Activated CD8-positive, alpha-beta T cell treated with anti-CD3 and anti-CD28 coated beads, Interleukin-2, amount 10 ng/mL, durations not matched to agents 7 days and 5 days (primary cell): ENCODE measurements at places on chromosomes 2 and 18.

DNA sequence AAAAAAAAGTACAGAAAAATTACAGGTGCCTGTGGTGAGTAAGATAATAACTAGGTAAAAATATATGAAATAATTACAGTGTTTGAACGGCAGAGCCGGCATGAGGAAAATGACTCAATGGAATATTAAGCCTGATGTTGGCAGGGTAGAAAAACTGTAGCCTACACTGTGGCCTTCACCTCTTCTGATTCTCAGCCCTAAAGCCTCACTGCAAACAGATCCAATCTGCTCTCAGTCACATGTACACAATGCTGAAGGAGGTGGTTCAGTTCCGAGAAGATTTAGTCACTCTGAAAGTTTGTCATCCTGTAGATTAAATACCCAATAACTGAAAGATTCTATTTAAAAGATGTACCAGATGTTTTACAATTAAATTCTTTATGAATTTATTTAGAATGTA is 66.9 kb upstream of the MAP3K20 start:
- no peak for DNase-seq

DNA sequence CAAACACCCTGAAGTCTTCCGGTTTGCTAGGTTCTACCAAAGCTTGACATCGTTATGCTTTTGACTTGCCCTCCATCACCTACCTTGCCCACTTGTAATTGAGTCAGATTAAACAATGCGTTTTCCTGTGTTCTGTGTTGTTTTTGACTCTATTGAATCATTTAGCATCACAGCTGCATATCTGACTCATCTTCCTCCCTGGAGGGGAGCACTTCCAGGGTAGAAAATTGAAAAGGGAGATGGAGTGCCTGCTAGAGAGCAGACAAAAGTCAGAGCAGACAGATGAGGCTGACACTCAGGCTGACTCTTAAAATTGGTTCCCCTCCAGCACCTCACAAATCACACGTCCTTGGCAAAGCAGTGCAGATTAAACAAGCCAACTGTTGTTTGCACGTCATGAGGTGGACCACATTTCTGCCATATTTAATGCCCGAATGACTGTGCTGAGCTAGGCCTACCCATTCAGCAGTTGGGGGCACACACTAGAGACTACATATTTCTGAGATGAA is 2.2 kb downstream of the MPP4 start:
- DNase-seq = no peak

- DNase-seq = no peak
These were observed 222.2 kb downstream of the BCL11A start for GRCh38 chr2:60331115-60331809.

GRCh38 chr2:239279508-239280295 is 121.1 kb downstream of the HDAC4 start:
- DNase-seq = no peak

DNA sequence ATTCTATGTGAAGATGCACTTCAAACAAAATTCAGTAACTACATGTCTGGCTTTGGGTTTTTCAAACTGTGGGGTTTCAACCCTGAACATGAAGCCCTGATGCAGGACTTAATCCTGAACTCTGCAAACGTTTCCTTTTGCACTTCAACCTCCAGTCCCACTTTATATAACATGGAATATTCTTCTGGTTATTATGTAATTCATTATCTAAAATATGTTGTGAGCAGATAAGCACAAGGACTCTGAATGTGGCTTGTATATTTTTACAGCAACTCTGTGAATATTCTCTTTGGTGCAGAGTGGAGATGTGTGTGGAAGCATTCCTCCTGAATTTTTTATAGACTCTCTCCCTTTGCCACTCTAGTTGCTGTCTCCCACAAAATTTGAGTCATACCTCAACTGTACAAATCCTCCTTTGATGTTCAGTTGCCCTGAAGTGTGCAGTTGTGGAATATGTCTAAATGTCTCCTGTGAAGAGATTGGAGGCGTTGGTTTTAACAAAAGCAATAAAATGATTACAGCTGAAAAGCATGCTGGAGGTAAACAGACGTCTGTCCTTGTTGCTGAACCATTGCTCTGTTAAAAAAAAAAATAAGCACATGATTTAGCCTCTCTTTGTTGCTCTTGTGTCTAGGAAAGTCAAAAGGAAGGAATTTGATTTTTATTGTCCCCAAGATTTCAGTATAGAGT is 205.1 kb upstream of the NRP2 start:
- DNase-seq = no peak

DNA sequence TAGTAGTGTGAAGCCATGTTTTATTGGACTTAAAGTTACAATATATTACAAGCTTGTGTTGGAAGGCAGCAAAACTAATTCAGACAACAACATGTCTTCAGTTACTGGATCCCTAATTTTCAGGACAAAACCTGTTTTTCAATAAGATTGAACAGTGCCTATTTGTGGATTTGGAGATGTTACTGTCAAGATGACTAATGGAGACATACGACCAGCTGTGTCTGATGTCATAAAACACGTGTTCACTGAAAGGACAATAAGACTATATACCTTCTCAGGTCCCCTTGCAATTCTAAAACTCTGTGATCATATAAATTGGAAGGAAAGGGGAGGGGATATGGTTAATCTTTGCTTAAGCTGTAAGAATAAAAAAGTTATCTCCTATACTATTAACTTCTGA is 21.7 kb downstream of the METTL21A start:
- DNase-seq = no peak

GRCh38 chr2:161141033-161141432 is 19.2 kb upstream of the TANK start:
- peak; percentile 33 for DNase-seq

- no peak for DNase-seq
These were observed 31.3 kb downstream of the HJURP start for GRCh38 chr2:233822781-233823730.

DNA sequence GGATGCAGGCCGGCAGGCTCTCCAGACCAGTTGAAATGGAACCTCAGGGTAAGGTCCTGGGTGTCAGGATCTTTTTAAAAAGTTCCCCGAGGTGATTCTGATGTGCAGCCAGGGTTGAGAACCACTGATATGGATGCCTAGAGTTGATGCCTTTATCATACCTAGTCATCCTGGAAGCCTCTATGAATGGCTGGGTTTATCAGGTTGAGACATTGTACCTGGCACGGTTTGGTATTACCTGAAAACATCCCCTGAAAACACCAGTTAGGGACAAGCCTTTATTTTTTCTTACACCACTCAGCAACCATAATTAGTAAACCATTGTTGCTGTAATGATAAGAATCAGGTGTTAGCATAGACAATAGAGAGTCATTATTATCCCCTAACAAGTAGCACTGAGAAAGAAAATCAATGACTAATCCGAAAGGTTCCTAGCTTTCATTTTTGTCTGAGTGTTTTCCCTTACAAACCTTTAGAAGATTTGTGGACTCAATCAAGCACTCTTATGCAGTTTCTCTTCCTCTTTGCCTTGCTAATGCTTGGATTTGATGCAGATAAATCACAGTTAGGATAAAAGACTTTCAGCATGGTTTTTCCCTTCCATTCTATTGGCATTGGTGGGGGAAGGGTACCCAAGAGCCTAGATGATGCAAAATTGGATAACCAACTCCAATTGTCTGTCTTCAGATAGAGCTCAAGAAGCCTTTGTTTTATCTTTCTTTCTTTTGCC is 116.5 kb upstream of the LYPD6 start:
- no peak for DNase-seq

DNA sequence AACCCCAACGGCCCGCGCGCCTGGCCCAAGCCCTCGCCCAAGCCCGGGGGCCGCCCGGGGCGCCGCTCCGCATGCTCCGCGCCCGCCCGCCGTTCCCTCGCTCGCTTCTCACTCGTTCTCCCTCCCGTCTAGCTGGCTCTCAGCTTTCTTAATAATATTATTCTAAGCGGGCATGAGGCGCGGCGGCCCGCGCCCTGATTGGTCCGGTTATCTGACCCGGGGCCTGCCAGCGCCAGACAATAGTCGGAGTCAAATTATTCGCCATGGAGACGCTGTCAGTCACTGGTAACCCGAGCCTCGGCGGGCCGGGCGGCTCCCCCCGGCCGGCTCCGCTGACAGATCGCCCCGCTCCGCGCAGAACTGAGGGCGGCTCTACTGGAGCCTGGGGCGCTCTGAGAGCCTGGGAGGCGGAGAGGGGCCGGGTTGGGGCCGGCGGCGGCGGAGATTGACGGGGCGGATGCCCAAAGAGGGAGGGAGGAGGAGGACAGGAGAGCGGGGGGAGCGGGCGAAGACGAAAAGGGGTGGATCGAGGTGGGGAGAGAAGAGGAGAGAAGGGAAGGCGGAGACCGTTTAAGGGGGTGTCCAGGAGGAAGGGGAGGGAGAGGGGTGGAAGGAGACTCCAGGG is at the start of gene SIX2:
Gene SIX2, minus strand, starts transcription at position 150 of the 625 bp plus-strand sequence. CDS start 342 bp downstream, outside the sequence.
- DNase-seq = no peak
